GM12878 (cell line): ENCODE measurements at places on chromosomes 12 and 14. TPM values are rescaled to one million over a fixed set of nuclear protein-coding genes. Genes with fewer than 3 reads are reported as not detected.

The TMPRSS12 gene
- total RNA-seq, result not detected in 2 replicates

The GRIN2B gene
- total RNA-seq, result 0.03 TPM in 1 of 2 replicates, not detected in the other

The KRT85 gene
- 0.15 TPM in 1 of 2 replicates, not detected in the other for total RNA-seq

DNA sequence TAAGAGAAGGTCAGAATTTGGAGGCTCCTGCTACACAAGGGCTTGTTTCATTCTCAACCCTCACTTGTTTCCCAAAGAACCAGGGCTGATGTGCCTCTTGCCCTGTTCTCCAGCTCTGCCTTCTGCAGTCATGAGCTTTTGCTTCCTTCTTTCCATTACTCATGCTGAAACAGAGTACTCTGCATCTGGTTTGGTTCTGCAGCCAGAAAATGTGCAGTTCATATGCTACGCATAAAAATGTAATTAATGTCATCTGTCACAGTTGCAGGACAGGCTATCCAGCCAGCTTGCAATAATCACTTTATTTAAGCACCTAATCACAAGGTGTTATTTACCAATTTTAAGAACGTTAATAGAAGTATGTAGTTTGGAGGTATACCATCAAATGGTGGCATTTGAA lies 150.2 kb downstream of the SRGAP1 start:
- DNase-seq, result no peak
- H3K36me3 ChIP-seq, result no peaks in the 10 kb centered on the region
- H3K27me3 ChIP-seq, result no peaks in the 10 kb centered on the region; the same call in 1 of the 2 replicates
- no peak overlapping the region for H3K27ac ChIP-seq
- no peaks in the 10 kb centered on the region for H3K4me1 ChIP-seq

- H3K4me3 ChIP-seq, result no peak overlapping the region
- H3K4me1 ChIP-seq, result no peaks in the 10 kb centered on the region
- no peaks in the 10 kb centered on the region for H3K36me3 ChIP-seq
- H3K27me3 ChIP-seq, result no peaks in the 10 kb centered on the region
Observed at GRCh38 chr12:92229381-92229780, 83.7 kb upstream of the BTG1 start.

The RNF212B gene
- not detected in 2 replicates for total RNA-seq

DNA sequence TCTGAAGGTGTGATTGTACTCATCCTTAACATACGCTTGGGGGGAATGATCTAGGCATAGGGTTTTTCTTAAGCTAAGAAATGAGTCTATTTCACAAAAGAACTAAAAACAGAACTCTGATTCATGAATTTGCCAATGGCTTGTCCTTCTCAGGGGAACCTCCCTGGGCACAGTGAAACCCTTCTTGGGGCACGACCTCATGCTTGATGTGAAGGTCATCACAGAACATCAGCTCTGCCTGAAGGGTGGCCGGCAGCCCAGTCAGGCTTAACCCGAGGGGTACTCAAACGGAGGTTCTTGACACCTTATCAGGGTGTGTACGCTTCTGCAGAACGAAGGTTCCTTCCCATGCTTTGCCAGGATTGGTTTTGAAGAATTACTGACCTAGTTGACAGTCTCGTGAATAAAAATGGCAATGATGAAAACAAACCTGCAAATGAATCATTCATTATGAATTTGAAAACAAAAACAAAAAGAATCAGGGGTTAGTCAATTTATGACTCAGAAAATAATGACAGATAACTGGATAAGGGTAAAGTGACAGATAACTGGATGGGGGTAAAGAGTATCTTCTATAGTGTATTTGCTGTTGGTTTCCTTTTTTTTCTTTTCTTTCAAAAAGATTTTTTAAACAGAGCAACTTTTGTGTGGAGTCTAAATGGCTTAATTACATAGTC lies 86.4 kb downstream of the GALNT8 start:
- no peak overlapping the region for H3K4me3 ChIP-seq
- peaks cover 11% of the 10 kb centered on the region for H3K4me1 ChIP-seq
- no peaks in the 10 kb centered on the region for H3K27me3 ChIP-seq
- no peak overlapping the region for H3K27ac ChIP-seq
- no peaks in the 10 kb centered on the region; the same call in 1 of the 2 replicates for H3K36me3 ChIP-seq
- DNase-seq, result no peak

DNA sequence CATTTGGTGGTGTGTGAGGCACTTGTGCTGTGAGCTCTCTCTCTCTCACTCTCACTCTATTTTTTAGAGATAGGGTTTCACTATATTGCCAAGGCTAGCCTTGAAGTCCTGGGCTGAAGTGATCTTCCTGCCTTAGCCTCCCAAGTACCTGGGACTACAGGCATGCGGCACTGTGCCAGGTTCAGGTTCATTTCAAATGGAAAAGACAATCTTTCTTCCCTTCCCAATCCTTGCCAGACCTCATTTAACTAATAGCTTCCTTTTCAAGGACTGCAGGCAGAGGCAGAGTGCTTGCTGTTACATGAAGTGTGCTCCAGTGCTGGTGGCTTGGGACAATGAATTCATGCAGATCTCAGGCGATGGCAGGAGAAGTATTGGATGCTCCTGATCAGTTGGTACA lies 73.2 kb upstream of the BICD1 start:
- no peaks in the 10 kb centered on the region for H3K27me3 ChIP-seq
- no peaks in the 10 kb centered on the region for H3K4me1 ChIP-seq
- DNase-seq, result no peak
- H3K36me3 ChIP-seq, result no peaks in the 10 kb centered on the region
- H3K4me3 ChIP-seq, result no peak overlapping the region
- H3K27ac ChIP-seq, result no peak overlapping the region

DNA sequence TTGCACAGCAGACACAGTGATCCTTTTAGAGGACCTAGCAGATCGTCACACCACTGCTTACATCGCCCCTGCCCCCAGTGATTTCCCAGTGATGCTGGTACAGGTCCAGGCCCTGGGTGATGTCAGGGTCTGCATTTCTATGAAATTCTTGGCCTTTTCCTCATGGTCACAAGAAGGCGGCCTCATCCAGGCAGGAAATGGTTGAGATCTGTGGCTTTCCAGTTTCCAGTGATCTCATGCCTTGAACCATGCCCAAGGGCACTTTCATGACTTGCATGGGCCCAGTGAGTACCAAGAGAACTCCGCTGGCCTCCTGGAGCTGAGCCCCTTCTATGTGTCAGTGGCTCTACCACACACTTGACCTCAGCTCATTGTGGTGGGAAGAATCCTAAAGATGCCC lies 41.9 kb upstream of the BDKRB2 start:
- H3K4me1 ChIP-seq, result no peaks in the 10 kb centered on the region
- no peaks in the 10 kb centered on the region for H3K36me3 ChIP-seq
- no peaks in the 10 kb centered on the region; the same call in none of the 2 replicates for H3K27me3 ChIP-seq
- no peak overlapping the region for H3K4me3 ChIP-seq
- DNase-seq, result no peak
- no peak overlapping the region for H3K27ac ChIP-seq

DNA sequence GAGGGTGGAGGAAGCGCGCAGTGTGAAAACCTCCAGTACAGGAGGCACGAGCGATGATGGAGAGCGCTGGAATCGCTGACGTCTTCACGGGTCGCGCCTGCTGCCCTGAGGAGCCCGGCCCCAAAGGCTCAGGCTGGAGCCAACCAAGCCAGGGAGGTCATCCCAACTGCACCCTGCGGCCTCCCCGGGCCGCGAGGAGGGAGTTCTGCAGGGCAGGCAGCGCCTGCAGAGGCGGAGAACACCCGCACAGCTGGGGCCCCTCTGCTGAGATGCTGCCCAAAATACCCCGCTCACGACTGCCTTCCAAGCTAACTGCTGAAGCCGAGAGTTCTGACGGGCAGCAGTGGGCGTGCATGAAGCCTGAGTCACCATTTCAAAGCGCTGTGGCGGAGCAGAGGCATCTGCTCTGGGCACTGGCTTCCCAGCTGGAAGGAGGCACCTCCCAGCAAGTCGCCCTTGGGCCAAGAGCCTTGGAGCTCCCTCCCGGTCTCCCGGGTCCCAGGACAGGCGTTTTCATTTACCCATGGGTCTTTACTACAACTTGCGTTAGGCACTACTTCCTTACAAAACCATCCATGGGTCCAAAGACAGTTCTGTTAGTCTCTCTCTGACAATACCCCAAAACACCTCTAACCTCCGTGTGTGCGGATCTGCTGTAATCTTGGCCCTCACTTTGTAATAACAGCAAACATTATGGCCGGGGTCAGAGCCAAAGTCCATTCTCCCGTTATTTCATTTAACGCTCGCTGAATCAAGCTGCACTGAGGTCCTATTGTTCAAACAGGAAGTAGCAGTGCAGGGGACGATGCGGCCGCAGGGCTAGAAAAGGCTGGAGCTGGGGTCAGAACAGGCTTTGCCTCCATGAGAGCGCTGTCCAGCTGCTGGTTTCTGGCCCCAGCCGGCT lies 60.1 kb upstream of the RIMBP2 start:
- no peaks in the 10 kb centered on the region for H3K4me1 ChIP-seq
- DNase-seq, result no peak
- H3K27ac ChIP-seq, result no peak overlapping the region
- H3K27me3 ChIP-seq, result no peaks in the 10 kb centered on the region
- no peak overlapping the region for H3K4me3 ChIP-seq
- H3K36me3 ChIP-seq, result no peaks in the 10 kb centered on the region

The CLEC9A gene
- total RNA-seq, result not detected in 2 replicates

The CD69 gene
- total RNA-seq, result 10.8 and 12.4 TPM in 2 replicates

DNA sequence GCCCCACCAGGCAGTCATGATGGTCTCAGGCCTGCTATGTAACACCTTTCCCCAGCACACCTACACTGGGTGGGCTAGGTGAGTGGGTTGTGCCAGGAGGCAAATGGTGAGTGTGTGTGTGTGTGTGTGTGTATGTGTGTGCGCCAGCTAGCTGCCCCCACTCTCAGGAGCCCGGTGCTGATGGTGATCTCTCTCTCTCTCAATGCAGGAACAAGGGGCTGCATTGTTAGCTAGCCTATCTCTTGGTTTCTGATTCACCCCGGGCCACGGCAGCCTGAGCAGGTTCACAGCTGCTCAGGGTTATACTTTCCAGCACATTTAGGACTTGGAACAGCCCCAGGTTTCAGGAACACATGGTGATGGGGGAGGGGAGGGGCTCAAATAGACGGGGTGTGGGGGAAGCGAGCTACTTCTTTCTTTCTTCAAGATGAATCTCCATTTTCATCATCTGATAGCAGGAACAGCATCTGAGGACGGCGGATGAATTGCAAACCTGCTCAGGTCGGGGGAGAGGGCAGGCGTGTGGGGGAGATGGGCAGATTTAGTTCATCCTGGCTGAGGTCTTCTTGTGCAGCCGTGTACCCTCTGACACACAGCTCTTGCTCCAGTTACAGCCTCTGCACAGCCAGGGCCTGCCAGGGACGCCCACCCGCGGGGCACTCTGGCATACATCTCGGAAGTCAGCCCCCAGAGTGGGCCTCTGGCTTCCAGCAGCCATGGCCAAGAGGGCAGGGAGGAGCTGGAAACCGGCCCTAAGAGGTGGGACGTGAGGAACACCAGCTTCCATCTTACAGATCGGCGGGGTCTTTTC lies 137.6 kb downstream of the ZFP36L1 start:
- H3K4me3 ChIP-seq, result no peak overlapping the region
- no peaks in the 10 kb centered on the region for H3K4me1 ChIP-seq
- no peaks in the 10 kb centered on the region for H3K27me3 ChIP-seq
- no peak overlapping the region for H3K27ac ChIP-seq
- H3K36me3 ChIP-seq, result no peaks in the 10 kb centered on the region
